ENCODE measurements at places on chromosomes 3 and 15.

- DNase-seq: no peak
Measured at GRCh38 chr3:197854596-197855343, 63.7 kb downstream of the LRCH3 start.

DNA sequence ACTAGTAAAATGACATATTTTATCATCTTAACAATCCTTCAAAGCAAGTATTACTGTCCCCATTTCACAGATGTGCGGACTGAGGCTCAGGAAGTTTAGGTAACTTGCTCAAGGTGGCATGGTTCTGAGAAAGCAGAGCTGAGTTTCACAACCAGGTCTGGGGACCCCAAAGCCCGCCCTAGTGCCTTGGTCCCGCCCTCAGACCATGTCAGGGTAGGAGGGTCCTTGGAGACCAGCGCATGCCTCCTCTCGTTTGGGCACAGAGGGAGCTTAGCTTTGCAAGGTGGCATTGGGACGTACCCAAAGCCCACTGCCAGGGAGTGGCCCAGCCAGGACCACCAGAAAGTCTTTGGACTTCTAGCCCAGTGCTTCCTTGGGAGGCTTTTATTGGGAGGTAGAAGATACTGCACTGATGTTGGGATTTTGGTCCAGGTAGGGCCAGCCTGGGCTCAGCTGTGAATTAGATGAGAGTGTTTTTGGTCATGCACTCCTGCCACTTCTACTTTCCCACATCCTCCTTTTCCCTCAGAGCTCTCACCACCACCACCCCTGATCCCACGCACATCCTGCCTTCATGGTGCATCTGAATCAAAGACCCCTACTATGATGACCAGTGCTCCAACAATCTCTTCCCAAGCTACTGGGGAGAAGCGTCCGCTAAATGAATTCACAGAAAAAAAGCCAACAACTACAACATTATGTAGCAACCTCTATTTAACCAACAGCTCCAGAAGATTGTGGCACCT is 307.9 kb downstream of the TLE3 start:
- no peak for DNase-seq

GRCh38 chr15:48559285-48559684 is 86.2 kb downstream of the FBN1 start:
- DNase-seq: no peak

GRCh38 chr15:58227706-58228543 is 89.7 kb downstream of the AQP9 start:
- peak; percentile 22 for DNase-seq

GRCh38 chr3:150547045-150547741 is 606 bp downstream of the EIF2A start:
- DNase-seq: no peak

GRCh38 chr3:170536712-170537111 is 49.2 kb downstream of the SLC7A14 start:
- DNase-seq: no peak

DNA sequence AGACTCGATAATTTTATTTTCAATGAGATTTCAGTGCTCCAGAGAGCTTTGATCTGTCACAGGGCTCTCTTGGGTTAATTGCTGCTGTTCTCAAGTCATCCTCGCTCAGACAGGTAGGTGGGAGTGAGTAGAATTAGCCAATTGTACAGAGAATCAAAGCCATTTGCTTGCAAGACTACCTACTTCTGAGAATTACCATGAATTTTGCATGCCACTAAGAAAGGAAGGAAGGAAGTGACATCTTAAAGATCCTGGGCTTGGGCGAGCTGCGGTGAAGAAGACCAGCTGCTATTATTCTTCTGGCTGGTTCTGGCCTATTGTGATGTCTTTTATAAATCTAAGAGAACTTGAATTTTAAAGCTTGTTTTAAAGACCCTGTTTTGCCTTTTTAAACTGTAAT is 154.1 kb upstream of the LPP start:
- no peak for DNase-seq

DNA sequence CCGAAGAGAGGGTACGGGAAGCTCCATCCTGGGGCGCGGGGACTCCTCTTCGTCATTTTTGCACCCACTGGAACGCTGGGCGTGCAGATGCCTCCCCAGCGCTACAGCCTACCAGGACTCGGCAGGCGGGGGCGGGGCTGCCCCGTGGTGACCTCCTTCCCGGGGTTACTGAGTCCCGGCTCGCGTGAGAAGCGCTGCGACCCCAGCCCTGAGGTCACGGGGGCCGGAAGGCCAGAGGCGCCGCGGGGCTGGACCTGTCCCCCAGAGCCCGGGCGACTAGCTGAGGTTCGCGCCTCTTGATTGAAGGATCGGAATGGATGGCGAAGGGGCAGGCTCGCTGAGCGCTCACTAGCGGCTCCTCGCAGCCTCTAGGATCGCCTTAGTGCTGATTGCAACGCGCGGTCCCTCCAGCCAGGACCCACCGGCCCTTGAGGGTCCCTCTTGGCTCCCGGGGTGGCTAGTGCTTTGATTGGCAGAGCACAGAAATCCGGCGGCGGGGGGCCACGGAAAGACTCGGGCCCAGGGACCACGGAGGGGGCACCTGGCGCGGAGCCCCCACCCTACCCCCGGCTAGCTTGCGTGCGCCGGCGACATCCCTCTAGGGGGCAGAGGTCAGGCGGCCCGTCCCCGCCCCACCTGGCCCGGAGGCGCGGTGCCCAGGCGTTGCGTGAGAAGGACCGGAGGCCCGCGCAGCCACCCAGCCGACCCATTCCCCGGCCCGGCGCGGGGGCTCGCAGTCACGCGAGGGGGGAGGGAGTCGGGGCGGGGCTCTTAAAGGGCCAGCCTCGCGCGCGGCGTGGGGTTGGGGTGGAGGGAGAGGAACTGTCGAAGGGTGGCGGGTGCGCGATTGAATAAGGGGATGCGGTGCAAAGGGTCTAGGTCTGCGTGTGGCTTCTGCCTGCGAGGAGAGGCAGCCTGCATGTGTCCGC is 781 bp upstream of the CYP1A1 start:
- DNase-seq: peak; percentile 65

DNA sequence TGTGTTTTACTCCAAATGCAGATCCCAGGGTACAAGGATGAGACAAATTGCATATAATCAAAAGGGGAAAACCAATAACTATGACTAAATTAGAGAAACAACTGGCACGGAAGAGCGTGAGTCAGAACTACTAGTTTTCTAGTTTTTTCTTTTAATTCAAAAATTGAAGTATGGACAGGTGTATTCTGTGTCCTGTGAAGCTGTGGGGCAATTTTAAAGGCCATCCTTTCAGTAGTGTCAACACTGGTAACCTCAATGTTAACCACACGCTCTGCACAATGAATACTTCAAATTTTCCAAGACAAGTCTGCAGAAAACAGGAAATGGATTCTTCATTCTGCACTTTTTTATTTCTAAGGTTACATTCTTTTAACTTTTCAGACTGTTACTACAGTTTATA is 32.5 kb upstream of the GOLGA8A start:
- no peak for DNase-seq

GRCh38 chr15:72998681-72999466 is 53.4 kb upstream of the NEO1 start:
- no peak for DNase-seq

DNA sequence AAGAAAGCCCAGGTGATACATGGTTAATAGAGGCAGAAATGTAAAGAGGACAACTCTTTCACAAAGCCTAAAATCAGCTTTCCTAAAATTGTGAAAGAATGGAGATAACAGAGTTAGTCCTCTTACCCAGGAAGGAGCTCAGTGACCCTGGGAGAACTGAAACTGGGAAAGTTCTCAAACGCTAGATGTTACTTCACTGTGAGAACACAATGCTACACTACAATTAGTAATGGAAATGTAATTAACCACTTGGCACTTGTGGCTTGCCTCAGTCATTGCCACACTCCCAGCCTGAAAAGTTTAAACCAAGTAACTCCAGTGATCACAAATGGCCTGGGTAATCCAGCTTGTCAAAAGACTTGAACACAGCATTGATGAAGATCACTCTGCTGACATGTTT is 102.7 kb upstream of the FGF7 start:
- no peak for DNase-seq

DNA sequence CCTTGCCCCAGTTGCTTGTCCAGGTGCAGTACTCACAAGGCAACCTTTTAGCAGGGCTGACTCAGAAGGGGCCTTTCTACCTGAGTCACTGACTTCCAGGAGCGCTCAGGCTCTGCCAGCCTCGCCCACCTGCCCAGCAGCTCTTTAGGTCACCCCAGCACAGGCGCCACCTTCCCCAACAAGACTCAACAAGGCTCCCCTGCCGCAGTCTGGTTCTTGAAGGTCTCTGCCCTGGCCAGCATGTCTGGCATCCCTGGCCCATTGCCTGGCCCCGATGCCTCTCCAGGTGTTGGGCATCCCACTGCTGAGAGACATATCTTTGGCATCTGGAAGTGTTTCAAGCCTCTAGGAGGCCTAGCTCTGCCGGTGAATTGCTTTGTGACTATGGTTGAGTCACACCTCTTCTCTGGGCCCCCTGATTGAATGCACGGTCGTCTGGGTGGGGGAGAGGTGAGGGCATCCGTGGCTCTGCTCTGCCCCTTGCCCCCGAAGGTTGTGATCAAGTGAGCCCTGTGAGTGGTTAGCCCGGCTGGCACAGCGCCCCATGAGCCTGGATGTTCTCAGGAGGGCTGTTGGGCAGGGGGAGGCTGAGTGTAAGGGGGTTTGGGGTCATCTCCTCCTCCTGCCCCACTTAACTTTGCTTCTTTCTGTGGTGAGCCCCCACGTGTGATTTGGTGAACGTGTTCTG is 21.6 kb downstream of the SNX33 start:
- DNase-seq: no peak
